ENCODE measurements at places on chromosomes 5 and 9.

- DNase-seq = no peak
Measured at GRCh38 chr9:101173907-101174306, 145.4 kb downstream of the PLPPR1 start.

- DNase-seq = no peak
Measured at GRCh38 chr9:78595200-78595945, 298.4 kb downstream of the PSAT1 start.

- DNase-seq = no peak
Measured at GRCh38 chr5:115360046-115360685, 63.7 kb upstream of the CCDC112 start.

- DNase-seq = no peak
Measured at GRCh38 chr9:107049803-107050184, 186.8 kb downstream of the ZNF462 start.

DNA sequence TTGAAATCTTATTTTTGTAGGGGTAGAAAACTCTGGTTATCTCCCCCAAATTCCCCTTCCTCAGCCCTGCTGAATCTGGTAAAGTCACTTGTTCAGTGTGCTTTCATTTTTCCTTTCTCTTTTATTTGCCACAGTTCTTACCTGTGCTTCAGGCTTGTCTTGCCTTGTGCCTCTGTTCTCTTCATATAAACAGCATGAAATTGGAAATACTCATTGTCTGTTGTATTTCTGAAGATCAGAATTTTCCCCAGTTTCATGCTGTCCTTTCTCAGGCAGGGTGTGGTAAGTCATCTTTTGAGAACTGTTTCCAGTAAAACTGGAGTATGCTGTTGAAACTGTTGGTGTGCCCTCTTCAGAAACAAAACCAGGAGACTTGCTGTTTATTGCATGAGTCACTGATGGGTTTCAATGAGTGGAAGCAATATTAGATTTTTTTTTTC lies 7.0 kb downstream of the PAM start:
- no peak for DNase-seq

- no peak for DNase-seq
Measured at GRCh38 chr5:157473383-157474320, 13.6 kb downstream of the NIPAL4 start.

- DNase-seq = no peak
Measured at GRCh38 chr5:153209016-153209415, 281.5 kb upstream of the GRIA1 start.

- DNase-seq = peak; percentile 78
Measured at GRCh38 chr9:15144622-15145061, 162.4 kb downstream of the TTC39B start.

DNA sequence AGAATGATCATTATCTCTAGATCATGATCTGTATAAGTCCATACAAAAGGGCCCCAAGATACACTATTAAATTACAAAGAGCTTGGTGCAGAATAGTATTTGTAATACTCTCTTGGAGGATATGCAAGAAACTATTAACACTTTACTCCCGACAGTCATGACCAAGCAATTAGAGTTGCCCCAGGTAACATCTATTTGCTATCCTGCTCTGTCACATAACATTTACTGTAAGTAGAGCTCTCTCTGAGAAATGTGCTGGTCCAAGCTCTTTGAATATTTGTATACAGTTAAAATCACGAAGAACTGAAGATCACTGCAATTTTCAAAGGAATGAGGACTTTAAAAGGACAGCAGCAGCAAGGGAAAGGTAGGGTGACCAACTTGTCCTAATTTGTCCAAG lies 553.7 kb downstream of the RAB3C start:
- no peak for DNase-seq

DNA sequence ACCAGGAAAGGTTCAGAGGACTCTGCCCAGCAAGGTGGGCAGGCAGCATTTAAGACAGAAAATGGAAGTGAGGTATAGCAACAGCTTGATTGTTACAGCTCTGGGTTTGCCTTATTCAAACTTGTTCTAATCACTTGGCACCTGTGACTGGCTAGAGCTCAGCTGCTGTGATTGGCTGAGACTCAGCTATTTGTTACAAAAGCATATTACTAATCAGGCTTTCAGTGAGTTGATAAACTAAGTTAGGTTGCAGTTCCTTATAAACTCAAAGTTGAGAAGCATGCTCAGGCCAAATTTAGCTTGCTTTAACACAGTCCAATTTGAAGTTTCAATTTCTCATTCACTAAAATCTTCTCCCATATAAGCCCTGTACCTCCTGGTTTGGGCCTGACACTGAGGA lies 56.3 kb downstream of the GDA start:
- DNase-seq = no peak

- no peak for DNase-seq
Measured at GRCh38 chr5:81850501-81851357, 99.8 kb upstream of the SSBP2 start.

DNA sequence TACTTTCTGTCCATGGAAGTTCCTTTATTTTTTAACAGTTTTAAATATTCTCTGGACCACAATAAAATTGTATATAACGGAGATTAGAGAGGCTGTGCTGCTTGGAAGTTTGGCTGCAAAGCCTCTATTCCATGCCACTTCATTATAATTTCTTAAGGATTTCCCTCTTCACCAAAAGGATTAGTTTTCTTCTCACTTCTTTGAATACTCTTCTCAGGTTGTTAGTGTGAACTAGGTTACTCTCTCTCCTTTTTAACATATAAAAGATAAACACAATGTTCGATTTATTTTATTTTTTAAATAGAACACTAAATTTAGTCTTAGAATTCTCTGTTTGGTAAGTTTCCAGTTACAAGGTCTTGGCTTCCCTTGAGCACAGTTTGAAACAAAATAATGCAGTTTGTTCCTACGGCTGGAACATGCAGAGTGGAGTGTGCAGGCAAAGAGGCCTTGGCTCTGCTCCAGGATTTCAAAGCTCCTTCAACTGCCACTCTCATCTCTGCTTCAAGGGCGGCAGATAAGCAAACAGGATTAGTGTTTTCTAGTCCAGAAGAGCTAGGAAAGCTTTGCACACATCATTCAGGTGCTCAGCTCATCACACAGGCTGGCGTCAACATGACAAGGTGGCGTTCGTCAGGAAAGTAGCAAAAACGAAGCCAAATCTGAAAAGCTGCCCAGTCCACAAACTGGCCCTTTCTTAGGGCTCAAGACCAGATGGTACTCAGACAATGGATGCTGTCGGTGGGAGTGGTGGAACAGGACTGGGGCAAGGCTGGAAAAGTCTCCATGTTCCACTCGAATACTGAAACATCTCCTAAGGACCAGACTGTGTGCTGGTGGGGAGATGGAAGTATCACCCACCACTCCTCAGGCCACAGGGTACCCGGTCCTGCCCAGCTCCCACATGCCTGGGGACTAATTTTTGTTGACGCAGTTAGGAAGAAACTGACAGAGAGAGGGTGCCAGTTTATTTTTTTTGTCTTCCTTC lies 286.6 kb downstream of the CRB2 start:
- DNase-seq = peak; percentile 88

- no peak for DNase-seq
Measured at GRCh38 chr5:108222011-108222410, 159.9 kb downstream of the FBXL17 start.

- DNase-seq = no peak
Measured at GRCh38 chr5:157540707-157541446, 34.7 kb downstream of the ADAM19 start.

- no peak for DNase-seq
Measured at GRCh38 chr9:124853605-124854143, 414 bp downstream of the WDR38 start.

DNA sequence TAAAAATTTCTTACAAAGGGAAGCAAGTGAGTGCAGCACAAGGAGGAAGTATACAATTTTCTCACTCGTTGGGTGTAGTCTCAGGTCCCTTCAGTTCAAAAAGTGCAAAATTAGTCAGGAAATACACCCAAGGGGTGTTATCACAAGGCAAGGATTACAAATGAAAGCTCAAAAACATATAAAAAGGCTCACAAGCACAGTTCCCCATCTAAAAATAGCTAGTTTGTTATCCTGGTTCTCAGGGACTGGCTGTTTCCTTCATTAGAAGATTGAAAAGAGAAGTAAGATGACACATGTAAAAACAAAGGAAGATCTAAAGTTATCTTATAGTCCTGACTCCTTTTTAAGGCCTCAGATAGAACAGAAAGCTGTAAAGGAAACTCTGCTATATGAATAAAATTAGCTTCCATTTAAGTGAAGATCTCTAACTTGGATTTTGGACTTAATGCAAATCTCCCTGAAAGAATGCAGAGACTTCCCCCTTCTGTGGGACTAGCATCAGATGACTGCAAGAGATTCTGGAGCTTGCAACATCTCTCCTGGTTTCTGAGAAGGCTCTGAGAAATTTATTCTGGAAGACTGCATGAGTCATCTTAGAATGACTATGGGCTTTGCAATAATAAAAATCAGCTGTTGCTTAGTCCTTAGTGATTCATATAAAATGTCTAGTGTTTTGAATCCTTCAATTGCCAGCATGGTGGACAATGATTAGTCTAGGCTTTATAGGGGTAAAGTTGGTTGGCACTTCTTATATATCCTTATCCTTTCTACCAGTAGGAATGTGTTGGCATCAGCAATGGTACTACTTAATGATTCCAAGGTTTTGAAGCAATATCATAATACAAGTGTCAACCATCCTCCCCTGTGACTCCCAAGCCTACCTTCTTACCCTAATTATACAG lies 25.4 kb downstream of the DAB2 start:
- no peak for DNase-seq

DNA sequence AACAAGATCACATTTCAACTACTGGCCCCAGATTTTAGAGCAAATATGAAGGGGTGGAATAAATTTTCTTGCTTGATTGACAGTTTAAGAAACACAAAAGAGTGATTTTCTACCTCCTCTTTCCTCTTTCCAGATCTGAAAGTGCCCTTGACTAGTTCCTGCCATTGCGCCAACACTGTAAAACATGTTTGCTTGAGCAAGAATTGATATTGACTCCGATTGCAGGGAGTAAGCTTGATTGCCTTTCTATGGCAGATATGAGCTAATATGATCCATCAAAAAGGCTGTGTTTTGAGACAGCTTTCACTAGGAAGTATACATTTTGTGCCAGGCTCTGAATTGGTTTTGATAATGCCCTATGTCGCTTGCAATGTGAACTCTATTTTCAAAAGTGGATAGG lies 508.8 kb downstream of the SEMA5A start:
- no peak for DNase-seq

- DNase-seq = no peak
Measured at GRCh38 chr9:74577956-74578355, 80.8 kb downstream of the RORB start.

DNA sequence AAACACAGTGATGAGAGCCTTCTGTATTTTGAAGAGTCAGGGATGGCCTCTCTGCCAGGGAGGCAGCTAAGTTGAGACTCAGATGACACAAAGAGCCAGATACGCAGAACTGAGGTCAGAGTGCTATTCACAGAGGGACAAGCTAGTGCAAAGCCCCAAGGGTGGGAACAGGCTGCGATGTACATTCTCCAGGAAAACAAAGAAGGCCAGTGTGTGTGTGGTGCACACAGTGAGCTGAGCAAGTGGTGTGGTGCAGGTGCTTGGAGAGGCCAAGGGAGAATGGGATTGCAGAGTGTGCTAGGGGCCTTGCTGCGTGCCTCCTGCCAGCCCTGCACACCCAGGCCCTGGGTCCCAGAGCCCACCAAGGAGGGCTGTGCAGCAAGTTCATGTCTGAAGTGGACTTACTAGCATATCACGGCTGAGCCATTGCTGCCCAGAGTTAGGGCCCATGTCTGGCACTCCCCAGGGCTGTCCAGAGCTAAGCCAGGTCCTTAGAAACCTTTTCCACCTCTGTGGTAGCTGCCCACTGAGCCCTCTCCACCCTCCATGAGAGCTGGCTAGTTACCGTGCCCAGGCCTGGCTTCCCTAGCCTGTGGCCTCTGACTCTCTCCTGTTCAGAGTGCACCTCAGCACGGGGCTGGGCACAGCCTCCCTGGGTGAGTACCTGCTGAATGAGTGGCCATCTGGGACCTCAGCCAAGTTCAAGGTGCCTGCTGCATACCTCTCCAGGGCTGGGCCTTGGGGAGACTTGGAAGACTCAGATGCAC lies 9.3 kb downstream of the SLC25A48 start:
- DNase-seq = no peak

DNA sequence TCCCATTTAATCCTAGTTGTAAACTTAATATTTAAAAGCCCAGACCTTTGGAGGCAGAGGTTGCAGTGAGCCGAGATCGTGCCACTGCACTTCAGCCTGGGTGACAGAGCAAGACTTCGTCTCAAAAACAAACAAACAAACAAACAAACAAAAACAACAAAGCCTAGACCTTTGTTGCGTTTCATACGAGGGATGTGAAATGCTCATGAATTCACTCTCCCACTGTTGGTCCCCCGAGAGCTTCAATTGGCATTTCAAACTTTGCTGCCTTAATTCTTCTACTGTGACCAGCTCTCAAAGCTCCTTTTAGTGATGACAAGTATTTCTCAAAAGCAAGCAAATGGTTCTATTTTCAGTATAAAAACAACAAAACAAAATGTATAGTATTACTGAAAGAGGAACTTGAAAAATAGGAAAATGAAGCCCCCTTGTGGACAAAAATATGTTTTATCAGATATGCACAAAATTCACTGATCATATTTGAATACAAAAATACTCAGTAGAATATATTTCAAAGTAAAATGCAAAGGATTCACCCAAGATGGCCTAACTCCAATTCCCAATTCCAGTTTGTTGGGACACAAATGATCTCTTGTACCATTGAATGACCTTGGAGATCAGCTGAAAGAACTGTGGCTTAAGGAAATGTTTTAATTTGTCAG lies 140.4 kb downstream of the ESM1 start:
- DNase-seq = peak; percentile 11

DNA sequence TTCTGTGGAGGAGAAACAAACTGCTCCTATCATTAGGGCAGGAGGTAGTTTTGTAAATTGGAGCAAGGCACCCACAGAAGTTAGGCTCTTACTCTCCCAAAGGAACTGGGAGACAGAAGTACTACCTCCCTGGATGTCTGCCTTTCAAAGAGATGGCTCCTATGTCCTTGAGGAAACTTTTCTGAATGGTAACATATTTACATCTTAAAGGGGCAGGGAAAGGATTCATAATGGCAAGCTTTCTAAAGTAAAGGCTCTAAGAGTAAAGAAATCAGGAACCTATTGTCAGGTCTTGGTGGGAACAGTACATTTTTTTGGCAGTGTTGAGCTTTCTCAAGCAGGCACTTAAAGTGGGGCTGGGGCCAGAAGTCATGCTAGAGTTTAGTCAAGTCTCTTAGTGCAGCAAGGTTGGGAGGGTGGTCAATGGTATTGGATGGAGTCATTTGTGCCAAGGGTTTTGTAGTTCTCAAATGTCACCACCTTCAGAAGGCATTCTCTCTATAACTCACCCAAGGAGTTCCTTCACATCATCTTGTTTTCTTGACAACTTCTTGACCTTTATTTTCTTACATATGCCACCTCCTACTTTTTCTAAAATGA lies 26.3 kb upstream of the NDFIP1 start:
- DNase-seq = no peak

Data from COR-L47 (cell line).